ENCODE measurements at places on chromosomes 2 and 18. TPM values are rescaled to one million over a fixed set of nuclear protein-coding genes. Genes with fewer than 3 reads are reported as not detected.
A peak's percentile ranks its signal among the peaks of the same experiment; 100 is the strongest.

The NDC80 gene
- polyA plus RNA-seq: 7.3 TPM

DNA sequence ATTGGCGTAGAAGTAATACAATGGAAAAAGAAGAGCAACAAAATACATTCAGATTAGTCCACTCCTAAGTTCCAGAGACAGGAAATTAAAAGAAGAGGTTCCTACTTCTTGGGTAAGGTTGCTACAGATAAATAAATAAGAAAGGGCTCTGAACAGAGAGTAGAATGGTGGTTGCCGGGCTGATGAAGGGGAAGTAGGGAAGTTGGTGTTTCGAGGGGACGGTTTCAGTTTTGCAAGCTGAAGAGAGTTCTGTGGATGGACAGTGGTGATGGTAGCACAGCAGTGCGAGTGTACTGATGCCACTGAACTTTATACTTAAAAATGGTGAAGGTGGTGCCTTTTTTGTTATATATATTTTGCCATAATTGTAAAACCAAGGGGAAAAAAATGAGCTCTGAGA, 48.2 kb downstream of the CABYR start:
- H3K4me3 ChIP-seq: no peak overlapping the region
- no peak for DNase-seq
- no peaks in the 10 kb centered on the region for H3K36me3 ChIP-seq
- H3K27ac ChIP-seq: no peak overlapping the region
- peaks cover 11% of the 10 kb centered on the region for H3K4me1 ChIP-seq

The AMER3 gene
- polyA plus RNA-seq: 0.61 TPM

- no peak for DNase-seq
- H3K36me3 ChIP-seq: no peaks in the 10 kb centered on the region
- H3K27me3 ChIP-seq: peaks cover 11% of the 10 kb centered on the region
- no peaks in the 10 kb centered on the region for H3K4me1 ChIP-seq
- H3K27ac ChIP-seq: no peak overlapping the region
- H3K4me3 ChIP-seq: no peak overlapping the region
Measured at GRCh38 chr2:236216711-236217110, 47.5 kb downstream of the ASB18 start.

- peak; percentile 86 for DNase-seq
- H3K4me1 ChIP-seq: peaks cover 8% of the 10 kb centered on the region
- no peaks in the 10 kb centered on the region for H3K27me3 ChIP-seq
- H3K27ac ChIP-seq: no peak overlapping the region
Measured at GRCh38 chr2:133755480-133756300, 187.4 kb upstream of the NCKAP5 start.

DNA sequence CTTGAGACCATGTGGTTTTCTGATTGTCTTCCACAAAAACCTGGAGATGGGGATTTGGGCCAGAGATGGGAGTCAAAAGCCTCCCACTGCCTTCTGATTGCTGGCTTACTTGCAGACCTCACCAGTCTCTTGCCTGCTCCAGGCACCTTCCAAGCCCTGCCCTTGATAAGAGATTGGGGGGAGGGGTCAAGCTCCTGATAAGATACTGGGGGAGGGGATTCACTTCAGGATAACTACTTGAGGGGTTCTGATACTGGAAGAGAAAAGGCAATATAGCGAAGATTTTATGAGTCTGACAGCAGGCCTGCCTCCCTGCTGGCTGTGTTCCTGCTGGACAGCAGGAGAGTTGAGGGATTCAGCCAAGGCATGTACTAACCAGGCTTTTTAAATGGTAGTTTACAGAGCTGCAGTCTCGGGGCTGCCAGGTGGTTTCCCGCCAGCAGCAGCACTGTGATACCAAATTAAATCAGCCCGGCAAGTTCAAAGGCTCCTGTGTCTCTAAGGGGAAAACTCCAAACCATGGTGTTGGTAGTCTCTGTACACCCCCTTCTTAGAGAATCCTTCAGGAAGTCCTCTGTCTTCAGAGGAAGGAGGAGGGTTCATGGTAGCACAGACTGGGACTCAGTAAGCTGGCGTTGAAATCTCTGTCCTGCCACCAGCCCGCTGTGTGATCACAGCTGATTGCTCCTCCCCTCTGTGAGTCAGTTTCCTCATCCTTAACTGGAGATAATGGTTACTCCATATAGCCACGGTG, 58.3 kb downstream of the FBXO36 start:
- no peak overlapping the region for H3K4me3 ChIP-seq
- H3K36me3 ChIP-seq: no peaks in the 10 kb centered on the region
- DNase-seq: peak; percentile 83
- no peaks in the 10 kb centered on the region for H3K27me3 ChIP-seq
- H3K4me1 ChIP-seq: peaks cover 21% of the 10 kb centered on the region
- peak overlapping the region; percentile 72 for H3K27ac ChIP-seq

GRCh38 chr2:45886171-45886663, 234.7 kb downstream of the PRKCE start:
- no peaks in the 10 kb centered on the region for H3K36me3 ChIP-seq
- peaks cover 91% of the 10 kb centered on the region for H3K4me1 ChIP-seq
- DNase-seq: no peak
- H3K4me3 ChIP-seq: no peak overlapping the region

DNA sequence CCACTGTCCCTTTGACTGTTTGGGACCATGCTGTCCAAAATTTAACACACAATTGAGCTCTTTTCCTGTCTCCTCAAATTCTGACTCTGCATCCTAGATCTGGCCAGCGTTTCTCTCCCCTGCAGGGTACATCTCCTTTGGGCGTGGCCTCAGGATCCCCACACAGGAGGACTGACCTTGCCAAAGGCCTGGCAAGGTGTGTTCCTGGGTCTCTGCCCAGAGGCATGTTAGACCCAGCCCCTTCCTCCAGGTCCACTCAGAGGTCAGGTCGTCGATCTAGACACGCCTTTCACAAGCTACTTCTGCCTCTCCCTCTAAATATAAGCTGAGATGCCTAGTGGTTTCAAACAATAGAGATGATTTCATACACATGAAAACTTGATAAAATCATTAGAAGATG, 45.4 kb upstream of the SMIM21 start:
- no peak for DNase-seq
- H3K36me3 ChIP-seq: no peaks in the 10 kb centered on the region
- H3K4me3 ChIP-seq: no peak overlapping the region

The LGALSL gene
- polyA plus RNA-seq: 11.9 TPM

- no peak overlapping the region for H3K27ac ChIP-seq
- no peak overlapping the region for H3K4me3 ChIP-seq
- H3K27me3 ChIP-seq: no peaks in the 10 kb centered on the region
- DNase-seq: peak; percentile 73
- no peaks in the 10 kb centered on the region for H3K4me1 ChIP-seq
Measured at GRCh38 chr2:188892636-188893035, 81.5 kb upstream of the COL3A1 start.
